ENCODE measurements at places on chromosomes 12 and 14.

DNA sequence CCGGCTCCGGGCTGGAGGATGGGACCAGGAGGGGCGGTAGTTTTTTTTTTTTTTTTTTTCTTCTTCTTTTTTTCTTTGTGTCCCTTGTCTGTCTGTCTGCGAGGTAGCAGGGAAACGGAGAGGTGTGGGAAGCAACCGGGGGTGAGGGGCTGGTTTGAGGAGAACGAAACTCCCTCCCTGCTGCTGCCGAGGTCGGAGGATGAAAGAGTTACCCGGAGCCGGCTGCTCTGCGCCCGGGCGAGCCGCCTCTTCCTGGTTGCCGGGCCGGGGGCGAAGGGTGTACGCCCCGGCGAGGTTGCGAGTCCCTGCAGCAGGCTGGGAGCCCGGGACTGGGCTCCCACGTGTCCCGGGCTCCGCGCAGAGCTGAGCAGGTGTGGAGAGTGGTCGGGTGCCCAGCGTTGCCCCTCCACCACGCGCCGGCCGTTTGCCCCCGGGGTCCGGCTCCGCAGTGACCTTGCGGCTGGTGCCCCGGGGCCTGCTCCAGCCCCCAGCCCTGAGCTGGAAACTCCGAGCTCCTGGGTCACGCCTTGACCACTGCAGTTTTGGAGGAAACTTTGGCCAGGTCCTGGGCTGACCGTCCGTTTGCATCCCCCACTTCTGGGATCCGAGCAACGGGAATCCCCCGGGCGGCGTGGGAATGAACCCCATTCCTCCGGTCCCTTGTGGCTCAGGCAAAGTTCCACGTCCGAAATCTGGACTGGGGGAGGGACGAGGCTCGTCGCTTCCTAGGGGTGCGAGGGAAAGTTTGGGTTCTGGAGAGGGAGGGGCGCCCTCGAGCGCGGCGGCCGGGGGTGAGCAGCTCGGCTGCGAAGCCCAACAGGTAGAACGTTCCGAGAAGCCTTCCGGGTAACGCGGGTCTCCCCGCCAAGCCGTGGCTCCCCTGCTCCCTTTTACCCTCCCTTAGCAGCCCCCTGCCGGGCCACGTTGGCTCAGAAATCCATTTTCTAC lies 1.3 kb downstream of the CHST11 start:
- no peak for DNase-seq

GRCh38 chr14:53890611-53891101 lies 66.0 kb downstream of the BMP4 start:
- no peak for DNase-seq

DNA sequence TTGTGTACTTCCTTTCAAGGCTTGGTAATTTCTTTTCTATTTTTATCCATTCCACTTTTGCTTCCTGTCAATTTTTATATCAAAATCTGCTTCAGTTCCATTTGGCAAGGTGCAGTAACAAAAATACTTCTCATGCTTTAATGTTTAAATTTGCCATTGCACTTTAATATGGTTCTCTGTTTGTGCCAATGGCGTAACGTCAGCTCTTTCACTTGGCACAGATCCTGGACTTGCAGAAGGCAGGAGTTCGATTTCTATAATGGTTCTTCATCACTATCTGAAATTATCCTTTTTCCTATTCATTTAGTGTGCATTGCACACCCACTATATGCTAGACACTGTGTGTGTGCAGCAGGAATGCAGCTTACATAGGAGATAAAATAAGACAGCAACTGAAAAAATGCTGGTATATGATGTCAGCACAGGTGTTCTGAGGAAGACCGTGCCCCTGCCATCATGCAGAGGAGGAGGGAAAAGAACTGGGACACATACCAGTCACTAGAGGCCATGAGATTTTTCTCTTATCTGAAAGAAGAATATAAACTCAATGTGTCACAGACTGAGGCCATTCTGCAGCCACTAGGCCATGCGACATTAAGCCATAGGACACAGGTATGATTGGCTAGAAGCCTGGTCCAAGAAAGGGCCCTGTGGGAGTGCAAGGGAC lies 298.2 kb downstream of the RPAP3 start:
- no peak for DNase-seq

- DNase-seq, result no peak
Measured at GRCh38 chr12:11014234-11014633, 8.2 kb downstream of the TAS2R19 start.

GRCh38 chr12:94481734-94482133 lies 22.1 kb upstream of the CEP83 start:
- DNase-seq, result no peak

DNA sequence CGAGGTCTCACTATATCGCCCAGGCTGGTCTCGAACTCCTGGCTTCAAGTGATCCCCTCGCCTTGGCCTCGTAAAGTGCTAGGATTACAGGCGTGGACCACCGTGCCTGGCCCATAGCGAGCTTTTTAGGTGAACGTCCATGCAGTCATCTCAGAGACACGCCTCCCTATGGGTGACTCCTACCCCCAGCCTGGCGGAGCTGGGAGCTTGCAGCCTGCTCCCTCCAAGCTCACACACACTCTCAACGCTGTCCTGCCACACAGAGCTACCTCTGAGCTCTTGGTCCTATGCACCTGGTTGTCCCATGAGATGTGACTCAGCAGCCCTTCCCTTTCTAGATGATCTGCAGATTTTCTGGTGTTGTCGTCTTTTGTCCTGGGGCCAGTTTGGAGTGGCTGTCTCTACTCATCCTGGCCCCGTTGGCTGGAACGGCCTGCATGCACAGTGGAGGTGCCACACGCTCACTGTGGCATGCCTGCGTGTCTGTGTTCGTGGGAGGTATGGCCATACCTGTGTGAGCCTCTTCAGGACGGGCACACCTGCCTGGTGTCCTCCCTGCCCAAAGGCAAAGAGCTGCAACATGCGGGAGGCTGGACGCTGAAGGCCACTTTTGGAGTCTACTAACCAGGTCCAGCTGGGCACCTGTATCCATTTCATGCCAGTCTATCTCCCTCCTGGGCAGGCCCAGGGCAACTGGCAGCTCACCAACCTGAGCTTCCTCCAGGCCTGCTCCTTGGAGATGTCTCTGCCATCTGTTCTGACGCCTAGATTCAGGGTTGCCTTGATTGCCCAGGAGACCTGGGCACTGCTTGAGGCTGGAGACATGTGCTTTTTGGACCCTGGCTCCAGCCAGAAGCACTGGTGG lies 18.1 kb downstream of the CABP1 start:
- no peak for DNase-seq

GRCh38 chr12:124487834-124488165 lies 79.6 kb downstream of the NCOR2 start:
- DNase-seq, result no peak

GRCh38 chr14:68394764-68395143 lies 398.1 kb downstream of the ZFP36L1 start:
- no peak for DNase-seq

DNA sequence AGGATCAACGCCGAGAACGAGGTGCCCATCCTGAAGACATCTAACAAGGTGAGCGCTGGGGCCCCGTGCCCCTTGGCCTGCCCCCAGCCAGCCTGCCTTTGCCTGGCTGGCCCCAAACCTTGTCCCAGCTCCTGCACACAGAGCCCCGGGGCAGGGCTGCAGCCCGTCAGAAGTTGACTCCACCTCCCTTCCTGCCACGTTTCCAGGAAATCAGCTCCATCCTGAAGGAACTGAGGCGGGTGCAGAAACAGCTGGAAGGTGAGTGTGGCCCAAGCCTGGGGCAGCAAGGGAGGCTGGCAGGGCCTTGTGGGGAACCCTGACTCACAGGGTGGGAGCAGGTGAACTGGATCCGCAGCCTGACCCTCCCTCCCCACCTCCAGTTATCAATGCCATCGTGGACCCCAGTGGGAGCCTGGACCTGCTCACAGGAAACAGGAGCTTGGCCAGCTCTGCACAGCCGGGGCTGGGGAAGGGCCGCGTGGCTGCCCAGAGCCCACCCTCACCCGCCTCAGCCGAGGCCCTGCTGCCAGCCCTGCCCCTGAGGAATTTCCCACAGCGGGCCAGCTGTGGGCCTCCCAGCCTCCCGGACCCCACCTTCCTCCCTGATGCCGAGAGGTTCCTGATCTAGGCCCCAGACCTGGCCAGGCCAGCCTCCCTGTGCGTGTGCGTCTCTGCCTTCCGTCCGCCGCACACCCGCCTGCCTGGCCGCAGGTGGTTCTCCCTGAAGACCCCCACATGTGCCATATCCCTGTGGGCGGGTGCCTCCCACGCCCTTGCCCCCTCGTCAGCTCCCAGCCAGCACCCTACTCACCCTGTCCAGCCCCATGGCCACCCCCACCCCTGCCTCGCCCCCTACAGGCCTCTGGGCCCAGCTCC lies 29.5 kb downstream of the CEP170B start:
- DNase-seq, result no peak

GRCh38 chr12:124416516-124417395 lies 121.9 kb downstream of the RFLNA start:
- no peak for DNase-seq

DNA sequence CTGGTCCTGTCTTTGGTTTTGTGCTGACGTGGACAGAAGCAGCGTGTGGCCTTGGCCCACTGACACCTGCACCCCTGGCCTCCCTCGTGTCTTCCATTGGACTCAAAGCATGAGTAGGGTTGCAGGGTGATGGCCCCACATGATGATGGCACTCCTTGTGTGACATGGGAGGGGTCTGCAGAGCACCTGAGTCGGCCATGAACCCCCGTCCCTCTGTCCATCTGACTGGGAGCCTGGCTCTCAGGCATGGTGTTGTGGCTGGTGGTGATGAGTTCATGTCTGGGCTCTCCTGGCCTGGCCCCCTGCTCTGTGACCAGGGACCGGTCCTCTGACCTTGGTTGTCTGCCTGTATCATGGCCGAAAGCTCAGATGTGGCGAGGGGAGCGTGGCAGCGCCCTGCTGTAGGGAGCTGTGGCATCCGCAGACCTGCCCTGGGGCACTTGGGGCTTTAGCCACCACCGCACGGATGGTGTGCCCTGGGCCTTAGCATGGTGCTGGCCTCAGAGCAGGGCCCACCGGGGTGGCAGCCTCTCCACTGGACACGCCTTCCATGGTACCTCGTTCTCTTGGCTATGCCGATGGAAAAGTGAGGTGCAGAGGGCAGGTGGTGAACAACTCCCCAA lies 16.7 kb downstream of the ULK1 start:
- DNase-seq, result no peak

DNA sequence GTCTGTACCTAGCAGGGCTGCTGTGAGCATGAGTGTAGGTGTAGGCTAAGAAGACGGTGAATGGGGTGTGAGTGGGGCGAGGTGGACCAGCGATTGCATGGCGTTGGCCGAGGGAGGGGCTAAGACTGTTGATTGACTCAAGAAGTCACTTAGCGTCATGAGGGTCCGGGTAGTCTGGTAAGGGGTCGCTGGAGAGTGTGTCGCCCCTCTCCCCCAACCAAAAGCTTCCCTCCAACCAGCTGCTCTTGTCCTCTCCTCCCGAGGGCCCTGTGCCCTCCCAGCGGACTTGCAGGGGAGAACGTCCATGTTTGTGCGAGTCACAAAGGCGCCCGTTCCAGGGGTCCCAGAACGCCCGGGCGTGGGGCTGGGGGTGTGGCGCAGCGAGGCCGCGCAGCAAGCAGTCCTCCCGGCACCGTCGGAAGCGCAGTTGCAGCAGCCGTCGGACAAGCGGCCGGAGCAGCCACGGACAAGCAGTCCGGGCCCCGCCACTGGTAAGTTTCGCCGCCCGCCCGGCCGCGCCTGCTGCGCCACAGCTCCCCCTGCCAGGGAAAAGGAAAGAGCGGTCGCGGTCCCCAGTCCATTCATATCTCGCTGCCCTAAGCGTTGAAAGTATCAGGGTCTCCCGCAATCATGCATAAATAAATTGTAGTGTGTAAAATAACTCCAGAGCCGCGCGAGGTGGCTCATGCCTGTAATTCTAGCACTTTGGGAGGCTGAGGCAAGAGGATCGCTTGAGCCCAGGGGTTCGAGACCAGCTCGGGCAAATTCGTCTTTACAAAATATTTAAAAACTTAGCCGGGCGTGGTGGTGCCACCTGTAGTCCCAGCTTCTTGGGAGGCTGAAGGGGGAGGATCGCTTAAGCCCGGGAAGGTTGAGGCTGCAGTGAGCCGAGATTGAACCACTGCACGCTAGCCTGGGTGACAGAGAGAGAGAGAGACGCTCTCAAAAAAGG lies at the start of gene CCDC63:
Gene CCDC63, plus strand, starts transcription at position 373 of the 952 bp plus-strand sequence. CDS start 5,968 bp downstream, outside the sequence.
- DNase-seq, result no peak

GRCh38 chr12:112973011-112973735 lies 5.1 kb upstream of the OAS2 start:
- DNase-seq, result no peak

- DNase-seq, result no peak
Measured at GRCh38 chr12:130398100-130398848, 60.6 kb downstream of the PIWIL1 start.

GRCh38 chr14:96403409-96403808 lies 11.5 kb downstream of the AK7 start:
- no peak for DNase-seq

GRCh38 chr14:98197933-98198332 lies 1074.1 kb downstream of the BCL11B start:
- DNase-seq, result no peak

DNA sequence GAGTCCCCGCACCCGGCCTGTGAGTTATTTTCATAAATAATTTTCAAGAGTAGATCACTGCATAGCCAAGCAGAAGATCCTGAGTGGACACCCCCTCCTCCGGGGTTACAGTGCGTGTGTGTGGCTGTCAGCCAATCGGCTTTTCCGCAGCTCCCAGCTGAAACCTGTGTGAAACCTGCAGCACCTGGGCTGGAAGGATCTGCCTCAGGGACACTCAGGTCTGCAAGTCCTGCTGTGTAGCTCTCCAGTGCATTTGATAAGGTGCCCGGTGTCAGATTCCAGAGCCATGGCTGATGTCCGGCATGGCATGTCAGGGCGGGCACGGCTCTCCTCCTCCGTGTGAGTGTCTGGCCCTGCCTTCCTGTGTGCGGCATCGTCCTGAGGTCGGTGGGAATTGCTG lies 124.8 kb downstream of the GLT1D1 start:
- no peak for DNase-seq

GRCh38 chr14:55077170-55078151 lies 26.0 kb downstream of the MAPK1IP1L start:
- DNase-seq, result peak; percentile 97

- no peak for DNase-seq
Measured at GRCh38 chr14:103112400-103113243, 10.6 kb upstream of the TNFAIP2 start.

DNA sequence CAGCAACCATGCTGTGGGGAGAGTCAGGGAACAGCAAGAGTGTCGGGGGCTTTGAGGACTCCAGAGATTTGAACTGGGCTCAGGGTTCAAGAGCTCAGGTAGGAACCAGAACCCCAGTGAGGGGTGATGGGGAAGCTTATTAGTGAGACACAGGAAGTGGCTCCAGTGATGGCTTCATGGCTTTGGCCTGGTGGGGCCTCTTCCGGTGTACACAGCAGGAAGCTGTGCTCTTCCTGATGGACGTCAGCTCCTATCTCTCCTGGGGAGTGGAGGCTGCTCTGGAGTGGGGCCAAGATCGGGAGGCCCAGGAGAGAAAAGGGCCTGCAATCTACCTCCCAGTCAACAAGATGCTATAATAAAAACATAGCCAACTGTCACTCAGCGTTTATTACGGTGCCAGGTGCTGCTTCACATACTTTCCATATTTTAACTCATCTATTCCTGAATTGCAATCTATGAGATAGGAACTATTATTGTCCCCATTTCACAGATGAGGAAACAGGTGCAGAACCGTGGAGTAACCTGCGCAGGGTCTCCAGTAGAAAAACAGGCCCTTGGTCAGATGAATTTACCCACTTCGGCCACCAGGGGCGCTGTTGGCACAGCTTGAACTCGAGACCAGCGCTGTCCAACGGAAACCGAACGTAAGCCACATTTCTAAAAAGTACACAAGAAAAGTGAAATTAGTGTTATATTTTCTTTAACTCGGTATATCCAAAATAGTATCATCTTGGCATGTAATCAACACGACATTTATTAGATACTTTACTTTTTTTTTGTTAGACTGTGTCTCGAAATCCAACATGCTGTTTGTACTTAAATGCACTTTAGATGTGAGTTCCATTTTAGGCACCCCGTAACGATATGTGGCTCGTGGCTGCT lies 63.6 kb upstream of the DLK1 start:
- DNase-seq, result no peak

- no peak for DNase-seq
Measured at GRCh38 chr12:5022025-5022424, 21.7 kb upstream of the KCNA5 start.
